Ascending aorta (tissue), 2 donors: ENCODE measurements at places on chromosomes 7 and 10.

DNA sequence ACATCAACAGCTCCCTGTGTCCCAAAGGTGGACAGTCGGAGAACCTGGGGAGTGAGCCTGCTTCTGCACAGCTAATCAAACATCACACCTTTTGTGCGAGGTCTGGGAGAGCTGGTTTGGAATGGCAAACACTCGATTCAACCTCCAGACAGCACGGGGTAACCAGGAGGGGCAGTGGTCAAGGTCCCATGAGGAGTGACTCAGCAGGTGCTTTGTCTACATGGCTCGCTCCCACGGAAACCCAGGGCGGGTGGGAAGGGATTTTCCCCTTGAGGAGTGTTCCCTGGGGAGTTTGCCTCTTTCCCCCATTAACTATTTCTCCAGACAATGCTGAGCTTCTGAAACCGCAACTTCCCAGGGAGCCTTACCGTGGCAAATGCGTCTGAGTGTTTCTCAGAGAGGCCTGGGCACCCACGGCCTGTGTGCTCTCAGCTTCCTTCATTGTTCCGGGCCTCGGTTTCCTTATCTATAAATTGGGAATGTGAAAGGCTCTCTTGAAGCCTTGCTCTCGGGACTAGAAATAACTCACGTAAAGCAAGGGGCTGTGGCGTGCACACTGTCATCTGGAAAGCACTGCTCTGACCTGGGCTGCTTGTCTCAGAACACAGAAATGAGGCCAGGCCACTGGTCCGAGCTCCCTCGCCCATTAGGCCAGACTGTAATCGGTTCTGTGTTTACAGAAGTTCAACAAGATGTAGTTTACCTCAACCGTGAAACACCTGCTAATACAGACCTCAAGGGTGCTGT is 14.0 kb upstream of the GTPBP4 start:
- no peak for DNase-seq

GRCh38 chr10:26336979-26337378 is 101.2 kb upstream of the APBB1IP start:
- DNase-seq, result no peak

DNA sequence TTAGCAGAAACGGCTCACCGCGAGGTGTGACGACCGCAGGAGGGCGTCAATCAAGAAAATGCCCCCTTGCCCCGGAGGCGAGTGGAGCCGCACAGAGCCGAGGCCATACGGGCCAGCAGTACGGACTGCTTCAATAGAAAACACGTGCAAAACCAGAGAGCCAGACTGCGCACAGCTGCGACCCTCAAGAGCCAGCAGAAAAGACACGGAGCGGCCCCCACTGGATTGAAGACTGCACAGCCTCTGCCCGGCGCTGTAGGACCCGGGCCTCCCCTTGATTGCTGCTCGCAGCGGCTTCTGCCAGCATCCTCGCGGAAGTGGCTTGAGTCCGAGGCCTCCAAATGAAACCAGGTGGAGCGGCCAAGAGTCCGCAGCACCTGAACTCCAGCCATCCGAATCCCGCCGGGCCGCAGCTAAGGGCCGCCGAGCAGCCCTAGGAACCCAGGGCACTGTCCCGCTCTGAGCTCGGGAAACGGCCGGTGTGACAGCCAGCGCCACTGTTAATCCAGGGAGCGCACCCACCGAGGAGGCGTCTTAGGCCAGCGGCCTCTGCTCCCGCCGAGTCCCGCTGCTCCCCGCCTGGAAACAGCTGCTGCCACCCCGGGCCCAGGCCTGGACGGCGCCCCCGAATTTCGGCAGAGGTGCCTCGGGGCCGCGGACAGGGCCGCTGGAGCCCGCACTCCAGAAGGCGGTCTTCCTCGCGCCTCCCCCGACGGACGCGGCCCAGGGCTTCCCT is 660 bp upstream of the HHEX start:
- DNase-seq, result peak; percentile 69

GRCh38 chr10:133528296-133528844 is 1.2 kb downstream of the CYP2E1 start:
- no peak for DNase-seq

- no peak for DNase-seq
Observed at GRCh38 chr10:114380797-114381196, 23.5 kb downstream of the AFAP1L2 start.

DNA sequence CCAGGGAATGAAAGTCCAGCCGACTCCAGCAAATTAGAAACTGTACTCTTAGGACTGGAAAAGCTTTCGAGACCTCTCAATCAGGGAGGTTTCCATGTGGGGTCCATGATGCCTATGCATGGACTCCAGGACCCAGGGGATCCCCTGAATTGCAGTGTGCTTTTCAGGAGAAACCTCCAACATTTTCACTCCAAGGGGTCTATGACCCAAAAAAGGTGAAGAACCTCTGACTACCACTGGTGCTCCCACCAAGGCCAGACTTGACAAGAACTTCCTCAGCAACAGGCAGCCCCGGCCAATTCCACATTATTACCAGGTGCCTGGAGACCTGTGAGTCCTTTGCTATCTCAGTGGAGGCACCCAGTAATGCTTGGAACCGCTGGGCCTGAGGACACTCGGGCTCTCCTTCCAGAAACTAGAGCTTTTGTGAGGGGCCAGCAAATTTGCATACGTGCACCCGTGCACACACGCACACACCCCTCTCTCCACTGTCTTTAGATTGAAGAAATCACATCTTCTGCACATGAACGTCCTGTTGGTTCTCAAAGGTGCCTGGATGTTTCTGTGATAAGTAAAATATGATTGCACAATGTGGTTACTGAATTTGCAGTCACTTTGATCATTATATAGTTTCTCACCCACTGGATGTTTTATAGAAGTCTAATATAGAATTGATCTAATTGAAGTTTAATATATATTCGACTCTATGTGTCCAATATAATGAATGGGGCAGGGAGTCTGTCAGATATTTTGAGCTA is 54.7 kb downstream of the SYPL1 start:
- no peak for DNase-seq

- DNase-seq, result no peak
Observed at GRCh38 chr10:105956550-105956949, 1208.0 kb downstream of the SORCS1 start.

DNA sequence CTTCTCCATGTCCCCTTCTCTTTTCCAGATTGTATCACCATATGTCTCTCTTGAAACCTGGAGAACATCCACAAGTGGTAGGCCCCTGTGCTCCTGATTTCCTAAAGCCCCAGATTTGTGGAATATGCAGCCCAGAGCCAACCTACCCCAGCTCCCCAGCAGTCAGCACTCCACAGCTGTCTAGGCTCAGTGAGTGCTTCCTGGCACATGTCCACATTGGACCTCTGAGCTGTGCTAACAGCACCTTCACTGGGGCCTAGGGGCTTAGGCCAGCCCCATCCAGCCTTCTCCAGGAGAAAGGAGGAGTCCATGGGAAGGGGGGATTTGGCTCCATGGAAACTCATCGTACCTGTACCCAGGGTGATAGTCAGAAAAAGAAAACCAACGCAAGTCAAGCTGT is 192.7 kb downstream of the FGFR2 start:
- DNase-seq, result no peak

DNA sequence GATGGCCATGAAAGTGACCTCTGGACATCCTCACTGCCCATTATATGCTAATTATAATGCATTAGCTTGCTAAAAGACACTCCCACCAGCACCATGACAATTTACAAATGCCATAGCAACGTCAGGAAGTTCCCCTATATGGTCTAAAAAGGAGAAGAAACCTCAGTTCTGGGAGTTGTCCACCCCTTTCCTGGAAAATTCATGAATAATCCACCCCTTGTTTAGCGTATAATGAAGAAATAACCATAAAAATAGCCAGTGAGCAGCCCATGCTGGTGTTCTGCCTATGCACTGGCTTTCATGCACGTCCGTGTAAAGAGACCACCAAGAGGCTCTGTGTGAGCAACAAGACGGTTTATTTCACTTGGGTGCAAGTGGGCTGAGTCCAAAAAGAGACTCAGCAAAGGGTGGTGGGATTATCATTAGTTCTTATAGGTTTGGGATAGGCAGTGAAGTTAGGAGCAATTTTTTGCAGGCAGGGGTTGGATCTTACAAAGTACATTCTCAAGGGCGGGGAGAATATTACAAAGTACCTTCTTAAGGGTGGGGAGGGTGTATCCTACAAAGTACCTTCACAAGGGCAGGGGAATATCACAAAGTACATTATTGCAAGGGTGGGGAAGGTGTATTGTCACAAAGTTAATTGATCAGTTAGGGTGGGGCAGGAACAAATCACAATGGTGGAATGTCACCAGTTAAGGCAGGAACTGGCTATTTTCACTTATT is 45.6 kb downstream of the LBX1 start:
- DNase-seq, result no peak

- no peak for DNase-seq
Observed at GRCh38 chr10:84329196-84329611, 815 bp downstream of the CCSER2 start.

- DNase-seq, result no peak
Observed at GRCh38 chr10:60778971-60779796, 906 bp downstream of the CDK1 start.

DNA sequence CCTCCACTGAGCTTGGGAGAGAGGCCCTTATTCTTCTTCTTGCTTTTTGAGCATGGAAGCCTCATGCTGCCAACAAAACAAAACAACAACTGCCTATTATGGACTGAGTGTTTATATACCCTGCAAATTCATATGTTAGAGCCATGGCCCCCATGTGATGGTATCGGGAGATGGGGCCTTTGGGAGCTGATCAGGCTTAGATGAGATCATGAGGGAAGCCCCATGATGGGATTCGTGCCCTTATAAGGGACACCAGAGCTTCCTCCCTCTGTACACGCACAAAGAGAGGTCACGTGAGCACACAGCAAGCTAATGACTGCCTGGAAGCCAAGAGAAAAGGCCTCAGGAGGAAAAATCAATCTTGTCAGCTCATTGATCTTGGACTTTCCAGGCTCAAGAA is 235.0 kb downstream of the FANK1 start:
- no peak for DNase-seq

DNA sequence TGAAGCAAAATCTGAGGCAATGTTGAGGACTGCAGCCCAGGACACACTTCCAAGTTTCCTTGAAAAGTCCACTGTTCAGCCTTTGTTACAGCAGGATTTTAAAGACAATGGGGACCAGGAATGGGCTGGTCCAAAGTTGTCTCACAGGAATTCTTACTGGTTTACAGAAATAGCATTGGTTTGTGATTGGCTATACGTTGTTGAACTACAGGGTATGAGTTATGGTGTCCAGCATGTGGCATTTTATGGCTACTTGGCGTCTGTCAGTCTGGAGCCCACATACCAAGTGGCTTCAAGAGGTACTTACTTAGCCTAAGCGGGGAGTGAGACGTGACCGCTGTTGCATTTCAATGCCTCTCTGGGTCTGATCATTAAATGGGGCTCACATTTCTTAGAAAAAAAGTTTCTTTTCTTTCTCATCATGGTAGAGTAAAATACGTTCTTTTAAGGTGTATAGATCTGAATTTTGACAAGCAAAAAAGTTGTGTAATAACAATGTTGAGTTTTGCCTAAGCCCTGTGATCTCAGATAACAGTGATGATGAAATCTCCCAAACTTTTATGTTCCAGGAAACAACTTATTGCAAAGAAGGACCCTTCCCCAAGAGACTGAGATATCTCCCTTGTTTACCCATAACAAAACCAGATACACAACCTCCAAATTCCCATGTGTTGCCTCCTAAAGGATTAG is 100.0 kb upstream of the TRIM24 start:
- no peak for DNase-seq

DNA sequence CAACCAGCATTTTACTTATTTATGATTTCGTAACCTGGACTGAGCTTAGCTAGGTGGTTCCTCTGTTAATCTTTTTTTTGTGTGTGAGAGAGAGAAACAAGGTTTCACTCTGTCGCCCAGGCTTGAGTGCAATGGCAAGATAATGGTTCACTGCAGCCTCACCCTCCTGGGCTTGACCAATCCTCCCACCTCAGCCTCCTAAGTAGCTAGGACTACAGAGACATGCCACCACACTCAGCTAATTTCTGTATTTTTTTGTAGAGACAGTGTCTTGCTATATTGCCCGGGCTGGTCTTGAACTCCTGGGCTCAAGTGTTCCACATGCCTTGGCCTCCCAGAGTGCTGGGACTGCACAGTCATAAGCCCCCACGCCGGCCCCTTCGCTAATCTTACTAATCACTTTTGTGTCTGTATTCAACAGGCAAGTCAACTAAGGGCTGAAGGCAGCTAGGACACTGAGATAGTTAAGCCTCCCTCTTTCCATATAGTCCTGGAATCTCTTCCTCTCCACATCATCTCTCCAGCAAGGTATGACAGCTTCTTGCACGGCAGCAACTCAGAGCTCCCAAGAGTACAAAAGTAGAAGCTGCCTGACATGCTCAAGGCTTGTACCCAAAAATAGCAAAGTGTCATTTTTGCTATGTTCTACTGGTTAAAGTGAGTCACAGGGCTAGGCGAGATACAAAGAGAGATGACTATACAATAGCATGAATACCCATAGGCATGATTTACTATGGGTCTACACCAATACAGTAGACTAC is 11.3 kb downstream of the KMT2C start:
- no peak for DNase-seq

DNA sequence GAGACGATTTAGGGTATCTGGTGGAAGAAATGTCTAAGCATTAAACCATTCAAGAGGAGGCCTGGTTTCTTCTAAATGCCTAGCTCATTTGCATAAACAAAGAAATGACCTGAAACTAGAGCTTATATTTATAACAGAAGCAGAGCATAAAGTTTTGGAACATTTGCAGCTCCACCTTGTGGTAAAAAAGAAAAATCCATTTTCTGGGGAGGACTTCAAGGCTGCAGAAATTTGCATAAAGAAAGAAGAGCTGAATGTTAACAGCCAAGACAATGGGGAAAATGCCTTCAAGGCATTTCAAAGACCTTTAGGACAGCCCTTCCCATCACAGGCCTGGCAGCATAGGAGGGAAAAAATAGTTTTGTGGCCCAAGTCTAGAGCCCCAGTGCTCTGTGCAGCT is 362.0 kb downstream of the ZNF248 start:
- no peak for DNase-seq

GRCh38 chr10:106577266-106577665 is 587.2 kb downstream of the SORCS1 start:
- DNase-seq, result no peak

DNA sequence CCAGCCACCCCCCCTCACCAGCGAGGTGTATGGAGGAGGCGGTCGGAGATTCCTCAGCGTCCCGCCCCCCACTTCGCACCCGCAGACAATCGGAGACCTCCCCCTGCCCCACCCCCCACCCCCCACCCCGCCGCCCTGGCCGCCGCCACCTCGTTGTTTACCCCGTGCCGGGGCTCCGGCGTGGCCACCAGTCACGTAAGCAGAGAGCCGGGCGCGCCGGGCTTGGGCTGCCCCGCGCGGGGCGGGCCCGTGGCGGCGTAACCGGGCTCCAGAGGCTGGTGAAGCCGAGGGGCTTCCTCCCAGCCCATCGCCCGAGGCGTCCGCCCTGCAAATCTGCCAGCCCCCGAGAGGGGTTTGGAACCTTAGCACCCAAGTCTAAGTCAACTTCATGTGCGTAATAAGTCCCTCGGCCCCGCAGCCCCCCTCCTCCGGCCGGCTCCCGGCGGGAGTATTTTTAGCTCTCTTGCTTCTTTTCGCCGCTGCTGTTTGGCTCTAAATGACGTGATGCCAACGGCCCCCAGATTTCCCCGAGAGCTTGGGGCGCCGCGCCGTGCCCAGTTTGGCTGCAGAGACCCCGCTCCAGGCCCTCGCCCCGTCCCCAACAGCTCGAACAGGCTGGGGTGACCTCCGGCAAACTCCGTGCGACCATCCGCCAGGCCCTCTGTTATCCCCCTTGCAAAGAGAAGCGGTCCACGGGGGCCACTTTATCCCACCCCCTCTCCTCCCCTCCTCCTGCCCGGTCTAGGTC is 2.7 kb downstream of the MXI1 start:
- DNase-seq, result peak; percentile 83

- DNase-seq, result peak; percentile 77
Observed at GRCh38 chr7:76201732-76202665, at the start of gene SRRM3. TSS of gene SRRM3 (plus strand) at chr7:76201896. CDS start at chr7:76235067, 33,171 bp downstream.

GRCh38 chr10:5040781-5041470 is 37.3 kb upstream of the AKR1C2 start:
- no peak for DNase-seq
